ENCODE measurements at places on chromosomes 3 and 15. TPM values are rescaled to one million over a fixed set of nuclear protein-coding genes. Genes with fewer than 3 reads are reported as not detected.

The IL17RE gene
- 86.3 TPM for polyA plus RNA-seq

The FBXO45 gene
- 13.3 TPM for polyA plus RNA-seq

The SCAANT1 gene
- 2.7 TPM for polyA plus RNA-seq

The ETFA gene
- polyA plus RNA-seq: 157 TPM

The GRAMD2A gene
- 9.6 TPM for polyA plus RNA-seq

The HRH1 gene
- polyA plus RNA-seq: 4.4 TPM

The ALDH1A3 gene
- polyA plus RNA-seq: 0.78 TPM

The DNASE1L3 gene
- polyA plus RNA-seq: 2.8 TPM

The ISG20 gene
- 0.90 TPM for polyA plus RNA-seq

The TP53BP1 gene
- 91.4 TPM for polyA plus RNA-seq

The POLR2M gene
- polyA plus RNA-seq: 74.6 TPM

The QRICH1 gene
- 82.8 TPM for polyA plus RNA-seq

The RPL4 gene
- polyA plus RNA-seq: 4,151 TPM

The CPA3 gene
- polyA plus RNA-seq: 0.52 TPM

The PLAAT1 gene
- polyA plus RNA-seq: 0.45 TPM

The HDGFL3 gene
- polyA plus RNA-seq: 117 TPM

The MGA gene
- polyA plus RNA-seq: 41.5 TPM

The CEP19 gene
- polyA plus RNA-seq: 4.3 TPM

The PPP2R3A gene
- polyA plus RNA-seq: 19.2 TPM

The GCHFR gene
- polyA plus RNA-seq: 13.8 TPM

The PTX3 gene
- polyA plus RNA-seq: 36.3 TPM

The RHOV gene
- 0.36 TPM for polyA plus RNA-seq

The RLBP1 gene
- not detected for polyA plus RNA-seq

The KNL1 gene
- polyA plus RNA-seq: 12.6 TPM

The LSAMP gene
- 30.4 TPM for polyA plus RNA-seq

The CCR9 gene
- polyA plus RNA-seq: not detected

The POMGNT2 gene
- polyA plus RNA-seq: 16.5 TPM

The CCR2 gene
- 1.9 TPM for polyA plus RNA-seq

The FBXO40 gene
- polyA plus RNA-seq: 0.07 TPM

The GABRB3 gene
- polyA plus RNA-seq: 2.4 TPM

The ARL14 gene
- polyA plus RNA-seq: not detected

The CPNE4 gene
- 1.5 TPM for polyA plus RNA-seq

The PLCH1 gene
- polyA plus RNA-seq: 23.4 TPM

The MINAR1 gene
- polyA plus RNA-seq: 0.68 TPM

The YEATS2 gene
- 49.7 TPM for polyA plus RNA-seq

The MCF2L2 gene
- polyA plus RNA-seq: 2.2 TPM

The UPK1B gene
- polyA plus RNA-seq: 0.45 TPM

The GOLGA8R gene
- 13.7 TPM for polyA plus RNA-seq

The OGG1 gene
- polyA plus RNA-seq: 66.3 TPM

The GCSAM gene
- polyA plus RNA-seq: 1.9 TPM

The MYO5C gene
- polyA plus RNA-seq: 37.5 TPM

The EPHB1 gene
- 2.0 TPM for polyA plus RNA-seq

The OXTR gene
- polyA plus RNA-seq: 1.6 TPM

Measured in right lung (tissue), 10 donors.